Fibroblast of villous mesenchyme (primary cell): ENCODE measurements at places on chromosomes 12 and 14. TPM values are rescaled to one million over a fixed set of nuclear protein-coding genes. Genes with fewer than 3 reads are reported as not detected.

The OTOGL gene
- total RNA-seq, result under 0.01 TPM in 2 replicates

DNA sequence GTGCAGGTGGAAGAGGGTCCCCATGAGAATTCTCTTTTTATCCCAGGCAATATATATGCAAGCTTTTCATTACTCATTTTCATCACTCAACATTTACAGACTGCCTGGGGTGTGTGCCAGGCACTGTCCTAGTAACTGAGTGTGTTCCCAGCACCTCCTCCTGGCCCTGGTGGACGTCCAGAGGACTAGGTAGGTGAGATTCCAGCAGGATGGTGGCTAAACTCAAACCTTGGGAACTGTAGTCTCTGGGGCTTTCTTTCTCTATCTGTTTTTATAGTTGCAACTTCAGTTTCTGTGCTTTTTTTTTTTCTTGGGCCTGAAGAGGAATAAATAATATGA lies 63.8 kb downstream of the SUSD6 start:
- no peak for DNase-seq

The ORAI1 gene
- 9.7 and 12.5 TPM in 2 replicates for total RNA-seq

GRCh38 chr12:28800129-28800528 lies 348.9 kb upstream of the FAR2 start:
- DNase-seq, result no peak

The PRPH gene
- total RNA-seq, result under 0.01 TPM in 1 of 2 replicates, not detected in the other

The ENDOU gene
- not detected in 2 replicates for total RNA-seq

- no peak for DNase-seq
Measured at GRCh38 chr14:88270776-88271175, 52.3 kb downstream of the KCNK10 start.

- DNase-seq, result no peak
Measured at GRCh38 chr14:87349921-87350320, 643.1 kb downstream of the GALC start.

The RFLNA gene
- 1.9 and 5.6 TPM in 2 replicates for total RNA-seq

DNA sequence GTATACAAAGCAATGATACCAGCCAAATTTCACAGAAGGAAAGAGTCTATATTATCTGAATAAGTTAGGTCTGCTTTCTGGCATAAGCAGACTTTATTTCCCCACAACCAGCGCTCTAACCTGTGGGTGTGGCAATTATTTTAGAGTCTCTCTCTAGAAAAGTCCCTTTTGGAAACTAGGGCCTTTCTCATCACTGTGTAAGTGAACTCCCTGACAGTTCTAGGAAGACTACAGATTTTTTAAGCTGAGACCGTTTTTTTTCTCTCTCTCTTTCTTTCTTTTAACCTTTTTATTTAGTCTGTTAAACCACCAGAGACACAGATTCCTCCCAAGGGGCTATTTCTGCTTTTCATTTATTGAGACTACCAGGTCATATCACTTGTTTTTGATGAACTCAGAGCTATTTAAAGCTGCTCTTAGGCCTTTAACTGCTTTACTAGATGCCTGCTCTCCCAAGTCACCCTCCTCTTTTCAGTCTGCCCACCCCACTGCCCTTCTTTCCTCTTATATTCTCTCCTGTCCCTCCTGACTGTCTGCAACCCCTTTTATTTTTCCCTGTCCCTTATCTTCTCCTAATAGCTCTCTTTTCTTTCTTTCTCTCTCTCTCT lies 69.2 kb upstream of the ARHGAP5 start:
- DNase-seq, result no peak
